ENCODE measurements at places on chromosomes 4 and X.
A peak's percentile ranks its signal among the peaks of the same experiment; 100 is the strongest.

DNA sequence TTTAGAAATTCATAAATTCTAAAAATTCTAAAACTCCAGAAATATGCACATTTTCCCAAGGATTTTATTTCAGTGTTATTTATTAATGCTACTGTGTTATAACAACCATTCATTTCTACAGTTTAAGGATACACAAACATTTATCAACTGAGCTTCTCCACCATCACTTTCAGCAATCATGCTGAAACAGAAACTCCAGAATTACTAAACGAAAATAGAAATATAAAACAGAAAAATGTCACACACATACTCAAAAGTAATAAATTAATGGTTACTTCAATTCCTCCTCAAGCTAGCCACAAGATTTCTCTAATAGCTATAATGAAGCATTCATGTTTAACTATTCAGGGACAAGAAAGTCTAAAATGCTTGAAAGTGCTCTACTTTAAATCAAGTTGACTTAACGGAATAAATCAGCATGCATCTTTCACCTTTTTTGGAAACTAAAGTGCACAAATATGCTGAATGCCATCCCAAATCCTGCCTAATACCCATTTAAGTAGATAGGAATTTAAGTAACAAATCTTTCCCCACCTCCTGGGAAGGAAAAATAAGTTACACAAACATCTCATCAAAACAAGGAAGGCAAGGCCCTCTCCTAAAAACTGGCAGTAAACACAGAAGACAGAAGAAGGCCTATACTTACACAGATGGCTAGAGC, 563 bp downstream of the FAM13A start:
- DNase-seq: no peak

GRCh38 chr4:151643564-151643963, 117.2 kb downstream of the GATB start:
- no peak for DNase-seq

GRCh38 chr4:40349561-40350198, 14.5 kb downstream of the CHRNA9 start:
- DNase-seq: no peak

DNA sequence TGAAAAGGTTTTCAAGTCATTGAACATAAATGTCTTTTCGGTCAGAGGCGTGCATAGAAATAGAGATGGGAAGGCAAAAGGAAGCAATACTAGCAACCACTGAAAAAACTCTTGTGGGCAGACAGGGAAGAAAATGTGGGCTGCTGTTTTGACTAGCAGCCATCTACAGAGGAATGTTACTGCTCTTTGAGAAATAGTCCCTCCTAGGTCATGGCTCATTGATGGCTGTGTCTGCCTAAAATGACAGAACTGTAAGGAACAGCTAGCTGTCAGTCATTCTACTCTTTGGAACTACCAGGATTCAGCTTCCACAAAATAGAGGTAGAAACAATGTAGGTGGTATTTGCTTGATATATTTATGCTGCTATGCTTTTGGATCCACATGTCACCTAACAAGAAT, 26.9 kb upstream of the TMPRSS11B start:
- no peak for DNase-seq

- no peak for DNase-seq
Observed at GRCh38 chr4:183599284-183599683, 59.7 kb downstream of the RWDD4 start.

- DNase-seq: peak; percentile 14
Observed at GRCh38 chrX:54358424-54359211, 772 bp upstream of the WNK3 start.

DNA sequence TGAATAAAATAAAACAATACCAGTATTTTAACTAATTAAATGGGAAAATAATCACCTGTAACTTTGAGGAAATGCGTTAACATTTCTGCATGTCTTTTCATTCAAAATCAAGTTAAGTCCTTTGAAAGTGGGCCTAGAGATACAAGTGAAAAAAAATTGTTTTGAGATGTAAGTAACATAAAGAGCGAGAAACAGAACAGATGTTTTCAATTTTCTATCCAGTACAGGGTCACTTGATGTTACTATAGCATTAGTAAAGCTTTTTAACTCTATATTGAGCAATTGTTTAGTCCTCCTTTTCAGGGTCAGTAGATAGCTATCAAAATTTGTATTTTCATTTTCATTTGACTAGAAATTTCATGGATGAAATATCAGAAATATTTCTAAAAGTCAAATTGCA, 761.4 kb downstream of the CCSER1 start:
- no peak for DNase-seq

- DNase-seq: no peak
Observed at GRCh38 chrX:143615851-143616250, 20.1 kb downstream of the SLITRK4 start.

GRCh38 chr4:25441519-25442117, 64.6 kb downstream of the ANAPC4 start:
- DNase-seq: no peak

DNA sequence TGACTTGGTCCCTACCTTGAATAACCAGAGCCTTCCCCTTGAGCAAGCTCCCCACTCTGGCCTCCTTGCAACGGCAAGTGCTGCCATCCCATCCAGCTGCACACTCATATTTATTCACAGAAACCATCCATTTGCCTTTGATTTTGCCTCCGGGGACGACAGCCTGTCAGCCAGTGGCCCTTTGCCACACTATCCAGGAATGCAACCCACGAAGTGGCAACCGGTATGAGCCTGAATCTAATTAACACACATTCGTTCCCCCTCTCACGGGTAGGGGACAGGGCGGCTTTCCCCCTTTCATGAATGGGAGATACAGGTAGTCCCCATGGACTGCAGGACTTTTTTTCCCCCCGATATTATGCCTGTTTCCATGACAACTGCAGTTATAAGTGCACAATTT, 15.5 kb downstream of the CRMP1 start:
- DNase-seq: no peak

DNA sequence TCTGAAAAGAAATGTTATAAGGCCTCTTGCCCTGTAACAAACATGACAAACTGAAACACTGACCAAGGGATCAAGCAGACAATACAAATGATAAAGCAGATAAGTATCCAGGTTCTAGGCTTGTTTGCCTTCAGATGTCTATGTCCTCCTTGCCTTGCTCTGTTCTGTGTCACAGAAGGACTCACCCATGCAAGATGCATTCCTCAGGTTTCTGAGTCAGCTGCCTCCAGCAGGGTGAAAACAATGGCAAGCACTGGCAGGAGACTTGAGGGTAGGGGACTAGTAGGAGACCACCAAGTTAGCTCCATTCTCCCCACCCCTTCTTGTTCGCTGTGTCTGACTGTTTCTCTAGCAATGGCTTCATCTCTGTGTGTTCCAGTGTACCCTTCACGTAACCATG, 76.6 kb upstream of the CXXC4 start:
- DNase-seq: no peak

GRCh38 chr4:5683566-5683965, 24.8 kb downstream of the EVC2 start:
- DNase-seq: no peak

DNA sequence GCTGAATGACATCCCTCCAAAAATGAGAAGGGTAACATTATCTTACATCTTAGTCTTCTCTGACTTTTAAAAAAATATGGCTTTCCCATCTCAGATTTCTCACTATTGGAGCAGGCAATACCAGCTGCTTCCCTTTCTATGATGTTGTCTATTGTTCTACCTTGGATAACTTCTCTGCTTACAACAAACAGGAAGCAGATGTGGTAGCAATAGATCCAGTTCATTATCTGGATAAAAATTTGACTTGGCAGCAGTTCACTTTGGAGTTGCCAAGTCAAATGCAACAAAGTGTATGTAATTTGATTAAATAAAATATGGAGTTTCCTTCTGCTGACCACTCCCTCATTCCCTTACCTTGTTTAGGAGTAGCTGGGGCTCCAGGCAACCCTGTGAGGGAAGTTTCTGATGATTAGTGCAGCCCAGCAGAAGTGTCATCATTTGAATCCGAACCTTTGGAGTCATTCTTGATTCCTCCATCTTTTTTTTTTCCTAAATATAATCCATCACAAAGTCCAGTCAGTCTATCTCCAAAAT, 72.0 kb upstream of the GPRIN3 start:
- no peak for DNase-seq

DNA sequence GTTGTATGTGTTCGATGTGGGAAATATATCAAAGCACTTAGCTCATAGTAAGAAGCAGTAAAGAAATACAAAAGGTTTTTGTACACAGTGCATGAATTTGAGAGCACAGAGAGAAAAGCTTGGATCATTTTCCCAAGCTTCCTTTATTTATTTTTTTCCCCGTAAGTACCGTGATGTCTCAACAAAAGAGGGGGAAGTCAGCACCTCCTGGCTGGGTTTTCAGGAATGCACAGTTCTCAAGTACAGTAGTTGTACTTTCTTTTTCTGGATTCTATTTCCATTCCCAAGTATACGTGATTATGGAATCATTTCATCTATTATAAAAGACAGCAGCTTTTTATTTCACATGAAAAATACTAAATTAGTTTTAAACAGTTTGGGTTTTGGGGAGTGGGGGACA, 171.5 kb upstream of the EDNRA start:
- DNase-seq: no peak

DNA sequence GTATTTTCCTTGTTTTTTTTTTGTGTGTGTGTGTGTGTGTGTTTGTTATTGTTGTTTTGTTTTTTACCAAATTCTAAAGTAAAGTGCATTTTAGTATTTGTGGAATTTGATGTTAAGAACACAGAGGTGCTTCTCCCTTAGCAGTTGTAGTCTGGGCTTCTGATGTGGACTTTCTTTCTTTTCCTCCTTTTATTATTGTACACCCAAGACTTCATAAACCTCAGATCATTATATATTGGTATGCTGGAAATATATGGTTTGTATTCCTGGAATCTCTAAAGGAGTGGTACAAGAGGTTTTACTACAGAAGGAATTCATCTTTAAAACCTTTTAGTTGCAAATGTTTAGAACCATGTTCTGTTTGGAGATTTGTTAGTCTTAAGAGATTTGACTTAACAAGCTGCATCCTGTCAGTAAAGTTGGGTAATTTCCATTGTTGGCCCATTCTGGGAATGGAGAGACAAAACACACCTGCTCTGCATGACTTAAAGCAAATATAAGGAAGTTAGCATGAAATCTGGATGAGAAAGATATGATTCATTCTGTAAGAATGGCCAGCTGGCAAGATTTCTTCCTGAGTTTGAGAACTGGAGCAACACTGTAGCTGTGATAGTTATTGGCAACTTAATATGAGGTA, 64.0 kb downstream of the SMAD1 start:
- no peak for DNase-seq

GRCh38 chr4:30962939-30963338, 242.8 kb downstream of the PCDH7 start:
- no peak for DNase-seq

DNA sequence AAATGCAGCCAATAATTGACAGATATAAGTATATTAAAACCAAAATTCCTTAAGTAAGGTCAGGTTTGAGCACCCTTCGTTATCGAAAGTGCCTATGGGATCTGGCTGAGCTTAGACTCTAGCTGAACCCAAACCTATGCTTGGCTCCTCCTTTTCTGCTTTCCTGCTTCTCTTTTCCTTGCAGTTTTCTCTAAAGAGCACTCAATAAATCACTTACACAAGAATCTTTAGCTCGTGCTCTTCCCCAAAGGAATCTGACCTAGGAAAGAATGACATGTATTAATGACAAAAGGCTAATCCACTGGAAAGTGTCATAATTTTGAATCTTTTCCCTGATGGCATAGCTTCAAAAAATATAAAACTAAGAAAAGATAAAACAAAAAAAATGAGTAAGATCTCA, 282.7 kb downstream of the DKK2 start:
- no peak for DNase-seq

DNA sequence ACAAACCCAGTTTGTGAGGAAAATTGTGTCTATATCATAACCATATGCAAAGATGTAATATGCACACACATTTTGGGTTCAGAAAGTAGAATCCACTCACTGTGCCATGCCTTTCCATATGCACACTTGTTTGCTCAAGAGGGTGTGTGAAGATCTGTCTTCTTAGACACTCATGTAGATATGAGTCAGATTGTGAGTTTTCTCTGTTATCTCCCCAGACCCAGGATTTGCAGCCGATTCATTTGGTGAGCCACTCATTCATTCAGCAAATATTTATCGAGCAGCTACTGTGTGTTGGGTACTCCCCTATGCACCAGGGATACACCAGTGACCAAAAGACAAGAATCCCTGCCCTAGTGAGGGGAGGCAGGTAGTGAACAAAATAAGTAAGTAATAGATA, 81.5 kb downstream of the CLCN5 start:
- DNase-seq: no peak

- DNase-seq: no peak
Observed at GRCh38 chr4:137611998-137612700, 79.9 kb upstream of the PCDH18 start.

- no peak for DNase-seq
Observed at GRCh38 chr4:5256421-5256820, 205.1 kb downstream of the STK32B start.

GRCh38 chr4:101086801-101087586, 260.3 kb downstream of the PPP3CA start:
- DNase-seq: no peak

- DNase-seq: no peak
Observed at GRCh38 chr4:4842476-4843441, 16.7 kb upstream of the MSX1 start.

- DNase-seq: no peak
Observed at GRCh38 chrX:94058728-94059382, 384.8 kb downstream of the FAM133A start.

GRCh38 chr4:39821951-39822350, 124.0 kb downstream of the UBE2K start:
- no peak for DNase-seq

All from CD4-positive, CD25-positive, alpha-beta regulatory T cell (primary cell).